ENCODE measurements at places on chromosomes 5 and 9.

GRCh38 chr5:42992088-42992879 is 47.8 kb downstream of the ANXA2R start:
- peak; percentile 47 for DNase-seq

GRCh38 chr5:160082614-160083500 is 36.4 kb downstream of the PWWP2A start:
- no peak for DNase-seq

GRCh38 chr9:89358985-89359384 is 40.7 kb downstream of the SECISBP2 start:
- DNase-seq, result no peak

DNA sequence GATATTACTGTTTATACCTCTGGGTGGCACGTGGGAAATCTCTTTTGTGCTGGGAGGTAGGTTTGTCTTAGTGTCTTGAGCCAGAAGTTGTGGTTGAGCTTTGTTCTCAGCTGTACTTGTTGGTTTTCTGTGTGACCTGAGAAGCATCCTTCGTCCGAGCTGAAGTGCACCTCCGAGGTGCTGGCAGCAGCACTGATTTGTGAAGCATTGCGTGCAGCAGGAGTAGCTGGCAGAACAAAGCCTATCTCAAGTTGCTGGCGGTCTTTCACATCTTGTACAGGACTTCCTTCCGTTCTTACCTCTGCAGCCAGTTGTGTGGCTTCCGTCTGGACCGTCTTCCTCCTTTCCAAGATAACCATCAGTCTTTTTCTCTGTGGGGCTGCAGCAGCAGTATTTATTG is 4.3 kb downstream of the PRRC2B start:
- DNase-seq, result no peak

DNA sequence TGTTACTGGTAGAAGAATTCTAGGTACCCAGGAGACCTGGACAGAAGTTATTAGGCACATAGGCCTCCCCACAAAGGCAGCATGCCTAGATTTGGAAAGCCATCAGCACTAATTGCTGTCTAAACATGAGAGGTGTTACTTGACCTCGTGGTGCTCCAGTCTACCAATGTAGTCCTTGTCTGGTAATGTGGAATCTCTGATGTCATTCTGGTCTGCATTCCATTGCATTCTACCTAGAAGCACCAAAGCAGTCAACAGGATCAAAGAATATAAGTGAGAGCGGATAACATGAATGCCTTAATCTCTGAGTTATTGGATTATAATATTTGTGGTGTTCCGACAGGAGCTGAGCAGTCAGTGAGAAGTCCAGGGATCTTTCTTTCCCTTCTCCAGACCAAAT is 175.2 kb downstream of the PSAT1 start:
- no peak for DNase-seq

DNA sequence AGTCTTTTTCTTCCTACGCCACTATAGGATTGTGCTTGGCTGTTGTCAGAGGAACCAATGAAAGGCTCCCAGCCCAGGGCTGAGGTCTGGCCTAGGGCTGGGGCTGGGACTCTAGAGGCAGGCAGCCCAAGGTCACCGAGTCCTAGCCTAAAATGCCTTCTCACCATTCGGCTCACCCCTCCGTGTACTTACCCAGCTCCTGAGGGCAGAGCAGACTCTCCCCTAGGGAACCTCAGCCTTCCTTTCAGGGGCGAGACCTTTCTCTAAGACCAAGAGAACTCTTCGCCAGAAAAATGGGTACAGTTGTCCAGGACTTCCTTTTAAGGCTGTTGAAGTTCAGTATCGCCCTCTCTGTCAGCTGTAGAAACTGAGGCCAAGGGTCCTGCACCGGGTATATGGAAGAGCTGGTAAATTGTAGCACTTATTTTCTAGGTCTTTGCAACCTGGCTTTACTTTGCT is 1.7 kb upstream of the SPRY4 start:
- DNase-seq, result no peak

GRCh38 chr5:3006961-3007551 is 255.6 kb upstream of the IRX2 start:
- DNase-seq, result no peak

DNA sequence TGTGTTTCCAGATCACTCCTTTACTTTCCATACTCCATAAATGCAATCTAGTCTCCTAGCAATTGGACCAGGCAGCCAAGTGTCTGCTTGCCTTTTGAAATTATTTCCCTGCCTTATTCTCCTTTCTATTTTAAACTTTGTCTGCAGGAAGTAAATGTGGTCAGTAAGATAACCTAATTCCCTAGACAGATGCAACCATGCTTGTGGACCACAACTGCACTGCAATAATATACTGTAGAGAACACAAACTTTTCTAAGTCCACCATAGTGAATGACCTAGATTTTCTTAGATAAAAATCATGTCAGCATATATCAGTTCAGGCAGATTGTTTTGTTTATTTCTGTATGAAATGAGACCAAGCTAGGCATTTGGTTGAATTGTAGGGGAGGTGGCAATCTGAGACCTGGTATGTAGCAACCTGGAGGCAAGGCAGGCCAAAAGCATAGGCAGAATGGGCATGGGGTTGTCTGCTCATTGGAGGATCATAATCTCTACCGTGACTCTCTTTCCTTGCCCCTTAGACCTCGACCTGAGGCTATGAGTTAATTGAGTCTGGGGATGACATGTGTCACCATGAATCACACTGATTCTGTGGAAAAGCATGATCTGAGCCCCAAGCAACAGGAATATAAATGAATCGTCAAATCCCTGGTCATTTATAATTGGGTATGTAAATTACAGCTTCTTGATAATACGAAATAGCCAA is 20.7 kb downstream of the ACTL7B start:
- no peak for DNase-seq

GRCh38 chr5:121144764-121145163 is 680.7 kb downstream of the PRR16 start:
- no peak for DNase-seq

DNA sequence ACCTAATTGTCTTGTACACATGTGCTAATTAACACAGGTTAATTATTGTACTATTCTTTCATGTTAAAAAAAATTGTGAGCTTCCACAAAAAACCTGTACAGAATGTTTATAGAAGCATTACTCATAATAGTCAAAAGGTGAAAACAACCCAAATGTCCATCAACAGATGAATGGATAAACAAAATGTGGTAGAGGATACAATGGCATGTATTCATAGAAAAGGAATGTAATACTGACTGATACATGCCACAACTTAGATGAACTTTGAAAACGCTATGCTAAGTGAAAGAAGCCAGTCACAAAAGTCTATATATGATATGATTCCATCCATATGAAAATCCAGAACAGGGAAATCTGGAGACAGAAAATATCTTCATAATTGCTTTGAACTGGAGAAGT is 25.6 kb downstream of the RRAGA start:
- no peak for DNase-seq

DNA sequence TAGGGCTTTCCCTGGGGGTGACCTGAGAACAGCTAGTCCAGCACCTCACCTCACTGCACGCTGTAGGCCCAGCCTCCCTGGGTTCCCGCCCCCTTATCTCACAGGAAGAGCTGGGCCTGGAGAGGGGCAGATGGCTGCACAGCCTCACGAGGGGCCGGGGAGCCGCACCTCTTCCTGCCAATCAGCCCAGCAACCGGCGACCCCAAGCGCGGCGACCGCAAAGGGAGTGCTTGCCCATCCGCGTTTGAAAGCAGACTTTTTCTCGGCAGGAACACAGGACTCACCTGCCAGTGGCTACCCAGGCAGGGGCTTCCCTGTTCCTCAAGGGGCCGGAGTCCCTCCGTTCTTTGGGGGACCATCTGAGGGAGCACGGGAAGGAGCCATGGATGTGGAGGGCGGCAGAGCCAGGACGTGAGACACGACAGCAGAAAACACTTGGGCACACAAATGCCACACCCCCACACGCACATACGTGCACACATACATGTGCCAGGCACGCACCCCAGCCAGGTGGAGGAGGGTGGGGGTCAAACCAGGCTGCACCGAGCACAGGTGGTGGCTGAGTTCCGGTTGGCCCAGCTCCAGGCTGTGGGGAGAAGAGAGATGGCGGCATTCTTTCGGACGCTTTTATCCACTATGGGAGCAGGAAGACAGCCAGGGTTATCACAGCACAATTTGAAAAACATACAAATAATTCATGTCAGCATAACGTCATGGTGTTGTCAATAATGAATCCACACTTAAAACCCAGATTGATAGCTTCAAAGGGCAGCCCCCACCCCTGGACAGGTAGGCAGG is 11.3 kb downstream of the TMEM250 start:
- no peak for DNase-seq

- DNase-seq, result no peak
These were observed 24.6 kb downstream of the TRAF1 start for GRCh38 chr9:120901755-120902568.

DNA sequence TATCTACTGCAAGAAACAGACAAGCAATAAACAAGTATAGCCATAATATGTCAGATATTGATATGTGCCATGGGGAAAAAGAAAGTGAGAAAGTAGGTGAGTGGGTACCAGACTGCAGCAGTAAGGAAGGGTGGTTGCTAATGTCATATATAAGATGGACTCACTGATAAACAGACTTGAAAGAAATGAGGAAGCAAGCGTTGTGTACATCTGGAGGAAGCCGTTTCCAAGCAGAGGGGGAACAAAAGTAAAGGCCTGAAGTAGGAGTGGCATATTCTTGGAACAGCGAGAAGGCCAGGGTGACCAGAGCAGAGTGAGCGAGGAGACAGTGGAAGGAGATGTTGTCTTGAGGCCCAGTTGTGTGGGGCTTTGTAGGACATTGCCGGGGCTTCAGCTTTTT is 142.2 kb upstream of the MAP3K1 start:
- no peak for DNase-seq

- DNase-seq, result no peak
These were observed 16.3 kb upstream of the OBP2B start for GRCh38 chr9:133225171-133226011.

GRCh38 chr9:81112627-81113452 is 576.5 kb downstream of the TLE1 start:
- no peak for DNase-seq

- DNase-seq, result peak; percentile 80
These were observed at the start of gene DPM2 for GRCh38 chr9:127937388-127938297. Gene DPM2, minus strand, starts transcription at chr9:127937854. Its CDS starts 34 bp downstream, at chr9:127937820.

- no peak for DNase-seq
These were observed 140.9 kb downstream of the NR3C1 start for GRCh38 chr5:143262393-143263174.

- DNase-seq, result no peak
These were observed 122.7 kb upstream of the APC start for GRCh38 chr5:112614986-112615385.

DNA sequence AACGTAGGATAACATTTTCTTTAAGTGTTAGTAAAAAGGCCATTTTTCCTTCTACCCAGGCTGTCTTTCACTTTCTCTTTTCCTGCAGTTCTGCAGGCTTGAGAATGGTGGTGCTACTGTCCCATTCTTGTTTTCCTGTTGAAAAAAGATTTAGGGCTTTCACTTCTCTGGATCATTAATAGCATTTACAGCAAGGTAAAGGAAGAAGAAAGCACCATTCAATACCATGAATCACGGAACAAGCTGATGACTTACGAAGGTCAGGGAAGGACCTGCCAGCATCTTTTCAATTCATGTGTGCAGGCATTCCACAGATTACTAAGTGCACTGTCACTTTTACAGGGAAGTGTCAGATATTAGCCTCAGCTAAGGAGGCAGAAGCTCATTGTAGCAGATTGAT is 292.8 kb downstream of the YTHDC2 start:
- DNase-seq, result no peak

DNA sequence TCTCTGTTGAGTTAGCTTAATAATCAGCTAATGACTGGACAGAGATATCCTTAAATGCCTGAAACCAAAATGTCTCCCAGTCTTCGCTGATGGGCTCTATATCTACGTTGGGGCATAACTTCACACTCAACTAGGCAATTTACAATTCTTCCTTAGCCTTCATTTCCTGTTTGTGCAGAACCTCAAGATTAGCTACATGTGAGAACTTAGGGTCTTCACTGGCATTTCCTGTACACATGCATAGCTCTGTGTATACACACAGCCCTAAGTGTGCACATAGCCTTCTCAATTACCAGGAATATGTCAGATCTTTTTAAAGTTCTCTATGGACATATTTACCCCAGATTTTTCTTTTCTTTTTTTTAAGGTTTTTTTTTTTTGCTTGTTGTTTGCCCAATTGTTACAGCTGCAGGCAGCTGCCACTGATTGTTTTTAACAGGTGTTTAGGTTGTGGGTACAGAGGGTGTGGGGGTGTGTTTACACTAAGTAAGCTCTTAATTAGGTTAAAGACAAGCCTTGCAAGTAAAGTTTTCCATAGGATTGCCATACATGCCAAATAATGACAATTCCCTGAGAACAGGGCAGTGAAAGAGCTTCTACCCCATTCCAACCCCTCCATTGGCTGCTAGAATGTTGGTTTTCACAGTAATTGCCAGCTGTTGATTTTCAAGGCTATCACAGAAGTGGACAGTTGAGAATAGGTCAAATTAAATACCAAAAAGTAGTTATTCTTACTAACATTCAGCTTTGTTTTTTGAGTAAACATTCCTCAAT is 441.0 kb downstream of the TLE4 start:
- no peak for DNase-seq

DNA sequence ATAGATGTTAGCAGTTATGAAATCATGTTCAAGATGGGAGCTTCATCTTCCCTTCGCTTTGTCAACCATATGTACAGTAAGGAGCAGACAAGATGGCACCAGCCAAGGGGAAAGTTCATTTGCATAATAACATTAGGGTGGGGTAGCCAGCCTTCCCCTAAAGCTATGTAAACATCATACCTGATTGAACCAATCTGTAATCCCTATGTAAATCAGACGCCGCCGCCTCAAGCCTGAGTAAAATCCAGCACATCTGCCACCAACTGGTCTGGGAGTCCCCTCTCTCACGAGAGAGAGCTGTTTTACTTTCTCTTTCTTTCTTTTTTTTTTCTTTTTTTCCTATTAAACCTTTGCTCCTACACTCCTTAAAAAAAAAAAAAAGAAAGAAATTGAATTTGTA is 30.8 kb upstream of the REEP2 start:
- no peak for DNase-seq

DNA sequence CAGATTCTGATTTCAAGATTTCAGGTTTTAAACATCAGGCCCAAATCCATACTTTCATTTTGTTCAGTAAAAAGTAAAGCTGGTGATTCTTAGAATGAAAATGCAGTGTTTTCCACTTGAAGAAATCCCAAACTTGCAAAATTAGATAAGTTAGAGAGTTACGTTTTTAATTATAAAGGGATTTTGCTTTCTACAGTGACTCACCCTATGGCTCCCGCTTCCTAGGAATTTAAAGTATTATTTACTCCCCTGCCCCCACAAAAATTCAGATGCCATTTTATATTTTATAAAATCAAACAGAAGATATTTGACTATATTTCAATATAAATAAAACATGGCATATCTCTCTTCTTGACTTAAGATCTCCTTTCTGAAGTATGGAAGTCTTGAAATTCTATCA is 402.9 kb downstream of the ZSWIM6 start:
- no peak for DNase-seq

- no peak for DNase-seq
These were observed 41.5 kb upstream of the STARD4 start for GRCh38 chr5:111553868-111554267.

DNA sequence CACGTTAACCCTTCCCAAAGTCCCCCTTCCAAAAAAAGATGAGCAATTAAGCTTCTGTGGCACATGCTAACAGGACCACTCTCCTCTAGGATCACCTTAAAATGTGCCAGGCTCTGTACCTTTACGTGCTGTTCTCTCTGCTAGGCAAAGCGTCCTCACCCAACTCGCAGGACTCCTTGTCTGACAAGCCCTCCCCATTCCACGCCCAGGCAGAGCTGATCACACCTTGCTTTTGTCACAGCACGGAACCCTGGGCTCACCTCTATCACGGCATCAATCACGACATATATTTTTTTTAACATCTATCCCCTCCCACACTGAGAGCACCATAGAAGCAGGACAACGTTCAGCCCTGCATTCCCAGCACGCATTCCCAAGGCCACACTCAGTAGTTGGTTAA is 47.1 kb downstream of the CDK5RAP2 start:
- no peak for DNase-seq

- DNase-seq, result peak; percentile 90
These were observed at the start of gene SET for GRCh38 chr9:128688501-128689292. Gene SET, plus strand, starts transcription at chr9:128689222. Its CDS starts 361 bp downstream, at chr9:128689583.

Data from head of caudate nucleus (tissue), 42 donors.